ENCODE measurements at places on chromosomes 2 and 18.

GRCh38 chr2:37837628-37838328, 87.3 kb upstream of the RMDN2 start:
- DNase-seq: no peak

DNA sequence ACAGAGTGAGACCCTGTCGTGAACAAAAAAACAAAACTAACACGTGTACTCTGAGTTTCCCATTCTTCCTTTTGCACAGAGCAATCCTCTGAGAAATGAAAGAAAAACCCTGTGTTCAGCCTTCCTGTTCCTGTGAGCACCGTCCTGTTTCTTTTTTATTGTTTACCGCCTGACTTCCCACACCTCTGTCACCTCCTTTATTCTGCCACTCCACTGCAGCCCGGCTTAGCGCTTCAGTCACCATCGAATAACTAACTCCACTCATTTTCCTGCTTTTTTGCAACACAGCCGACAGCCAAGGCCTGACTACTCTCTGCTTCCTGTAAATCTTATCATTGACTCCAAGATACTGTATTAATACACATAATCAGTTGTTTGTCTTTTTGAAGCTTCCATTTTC, 40.9 kb downstream of the TGOLN2 start:
- DNase-seq: no peak

DNA sequence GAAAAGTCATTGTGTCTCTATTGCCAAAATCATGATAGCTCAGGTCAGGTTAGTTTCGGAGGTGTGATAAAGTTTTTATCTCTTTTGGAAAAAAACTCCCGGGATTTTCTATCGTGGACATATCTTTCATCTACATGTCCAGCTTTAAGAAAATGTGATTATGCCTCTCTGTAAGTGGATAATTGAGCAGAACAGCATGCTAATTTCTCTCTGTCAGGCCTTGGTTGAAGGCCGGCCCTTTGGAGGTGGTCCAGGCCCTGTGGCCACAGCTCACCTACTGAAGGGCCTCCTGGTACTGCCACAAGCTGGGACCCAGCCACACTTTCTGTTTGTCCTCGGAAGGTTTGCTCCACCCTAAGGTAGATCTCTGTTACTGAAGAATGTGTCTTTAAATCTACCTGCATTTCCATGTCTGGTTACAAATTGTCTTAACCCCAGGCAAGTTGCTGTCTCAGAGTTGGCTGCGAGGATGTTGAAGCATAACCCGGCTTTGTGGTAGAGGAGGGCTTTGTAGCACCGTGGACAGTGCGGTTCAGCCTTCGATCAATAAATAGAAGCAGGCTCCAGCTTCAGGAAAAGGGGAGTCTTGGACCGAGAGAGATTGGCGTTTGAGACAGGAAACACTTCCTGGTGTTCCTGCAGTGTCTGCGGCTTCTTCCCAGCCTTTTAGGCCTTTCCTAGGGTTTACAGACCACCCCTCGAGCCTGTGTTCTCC, 25.5 kb downstream of the TCF7L1 start:
- no peak for DNase-seq

GRCh38 chr18:74444104-74444503, 13.0 kb downstream of the DIPK1C start:
- DNase-seq: no peak

- no peak for DNase-seq
Observed at GRCh38 chr18:23563377-23564043, 22.8 kb downstream of the NPC1 start.

- no peak for DNase-seq
Observed at GRCh38 chr2:74872389-74872836, 38.5 kb downstream of the HK2 start.

DNA sequence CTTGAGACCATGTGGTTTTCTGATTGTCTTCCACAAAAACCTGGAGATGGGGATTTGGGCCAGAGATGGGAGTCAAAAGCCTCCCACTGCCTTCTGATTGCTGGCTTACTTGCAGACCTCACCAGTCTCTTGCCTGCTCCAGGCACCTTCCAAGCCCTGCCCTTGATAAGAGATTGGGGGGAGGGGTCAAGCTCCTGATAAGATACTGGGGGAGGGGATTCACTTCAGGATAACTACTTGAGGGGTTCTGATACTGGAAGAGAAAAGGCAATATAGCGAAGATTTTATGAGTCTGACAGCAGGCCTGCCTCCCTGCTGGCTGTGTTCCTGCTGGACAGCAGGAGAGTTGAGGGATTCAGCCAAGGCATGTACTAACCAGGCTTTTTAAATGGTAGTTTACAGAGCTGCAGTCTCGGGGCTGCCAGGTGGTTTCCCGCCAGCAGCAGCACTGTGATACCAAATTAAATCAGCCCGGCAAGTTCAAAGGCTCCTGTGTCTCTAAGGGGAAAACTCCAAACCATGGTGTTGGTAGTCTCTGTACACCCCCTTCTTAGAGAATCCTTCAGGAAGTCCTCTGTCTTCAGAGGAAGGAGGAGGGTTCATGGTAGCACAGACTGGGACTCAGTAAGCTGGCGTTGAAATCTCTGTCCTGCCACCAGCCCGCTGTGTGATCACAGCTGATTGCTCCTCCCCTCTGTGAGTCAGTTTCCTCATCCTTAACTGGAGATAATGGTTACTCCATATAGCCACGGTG, 58.3 kb downstream of the FBXO36 start:
- DNase-seq: no peak

- DNase-seq: no peak
Observed at GRCh38 chr2:77268626-77269025, 253.6 kb downstream of the LRRTM4 start.

DNA sequence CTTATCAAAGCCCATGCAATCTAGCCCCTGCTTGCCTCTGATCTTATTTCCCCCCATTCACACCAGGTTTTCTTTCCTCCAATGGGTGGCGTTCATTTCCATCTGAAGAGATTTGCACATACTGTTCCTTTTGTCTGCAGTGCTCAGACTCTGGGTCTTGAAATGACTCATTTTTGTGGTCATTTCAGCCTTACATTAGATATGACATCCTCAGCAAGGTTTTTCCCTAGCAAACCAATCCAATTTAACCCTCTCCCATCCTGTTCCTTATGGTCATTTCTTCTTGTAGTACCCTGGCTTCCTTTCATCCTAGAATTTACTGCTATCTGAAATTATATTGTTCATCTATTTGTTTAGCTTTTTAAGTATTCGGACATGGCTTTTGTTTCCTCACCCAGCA, 42.5 kb upstream of the SCN1A start:
- DNase-seq: no peak

DNA sequence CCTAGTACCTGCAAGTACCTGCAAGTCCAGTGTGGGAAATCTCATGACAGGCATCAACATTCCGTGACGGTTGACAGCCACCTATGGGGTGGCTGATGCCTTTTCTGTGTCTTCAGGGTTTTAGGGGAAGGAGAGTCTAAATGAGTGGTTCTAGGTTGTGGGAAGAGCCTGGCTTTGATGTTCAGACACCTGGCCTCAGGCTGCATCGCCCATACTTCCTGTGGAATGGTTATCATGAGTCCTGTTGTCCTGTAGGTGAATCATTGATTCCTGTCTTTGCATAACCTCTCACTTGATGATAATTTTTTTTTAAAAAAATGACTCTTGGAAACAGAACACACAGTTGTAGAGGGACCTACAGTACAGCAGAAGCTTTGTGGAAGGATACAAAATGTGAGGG, 108.9 kb downstream of the NEDD4L start:
- DNase-seq: no peak

DNA sequence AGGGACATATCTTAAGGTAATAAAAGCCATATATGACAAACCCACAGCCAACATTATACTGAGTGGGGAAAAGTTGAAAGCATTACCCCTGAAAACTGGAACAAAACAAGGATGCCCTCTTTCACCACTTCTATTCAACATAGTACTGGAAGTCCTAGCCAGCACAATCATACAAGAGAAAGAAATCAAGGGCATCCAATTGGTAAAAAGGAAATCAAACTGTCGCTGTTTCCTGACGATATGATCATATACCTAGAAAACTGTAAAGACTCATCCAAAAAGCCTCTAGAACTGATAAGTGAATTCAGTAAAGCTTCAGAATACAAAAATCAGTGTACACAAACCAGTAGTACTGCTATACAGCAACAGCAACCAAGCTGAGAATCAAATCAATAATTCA, 53.8 kb upstream of the PSME4 start:
- DNase-seq: no peak

DNA sequence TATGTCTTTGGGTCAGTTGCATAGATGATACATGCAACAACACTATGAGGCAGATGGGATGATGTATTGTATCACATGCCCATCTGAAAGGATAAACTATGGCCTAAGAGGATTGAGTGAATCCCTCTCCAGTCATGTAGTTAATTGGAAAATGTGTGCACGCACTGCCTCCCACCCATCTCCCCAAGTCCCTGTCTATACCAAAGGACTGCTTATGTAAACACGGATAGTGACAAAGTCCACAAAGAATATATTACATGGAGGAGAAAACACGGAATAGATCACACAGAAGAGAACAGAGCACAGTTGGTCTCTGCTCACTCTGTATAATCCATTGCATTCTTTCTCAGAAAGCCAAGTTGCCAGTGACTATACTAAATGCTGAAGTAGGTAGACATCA, 82.4 kb downstream of the NCKAP5 start:
- DNase-seq: no peak

DNA sequence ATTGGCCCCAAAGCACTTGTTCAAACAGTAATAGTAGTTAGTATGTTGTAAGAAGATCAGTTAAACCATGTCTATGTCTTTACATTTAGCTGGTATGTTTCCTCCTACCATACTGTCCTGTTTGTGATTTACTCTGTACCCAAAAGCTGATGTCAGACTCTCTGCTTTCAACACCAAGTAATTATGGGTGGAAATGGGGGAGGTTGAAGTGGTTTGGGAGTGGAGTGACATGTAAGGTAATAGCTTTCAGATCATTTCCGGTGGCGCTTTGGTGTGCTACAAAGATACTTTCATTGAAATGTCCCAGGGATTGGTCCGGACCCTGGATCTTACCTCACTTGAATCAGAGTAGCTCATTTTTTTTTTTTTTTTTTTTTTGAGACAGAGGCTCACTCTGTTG, 39.7 kb upstream of the TGIF1 start:
- DNase-seq: no peak

DNA sequence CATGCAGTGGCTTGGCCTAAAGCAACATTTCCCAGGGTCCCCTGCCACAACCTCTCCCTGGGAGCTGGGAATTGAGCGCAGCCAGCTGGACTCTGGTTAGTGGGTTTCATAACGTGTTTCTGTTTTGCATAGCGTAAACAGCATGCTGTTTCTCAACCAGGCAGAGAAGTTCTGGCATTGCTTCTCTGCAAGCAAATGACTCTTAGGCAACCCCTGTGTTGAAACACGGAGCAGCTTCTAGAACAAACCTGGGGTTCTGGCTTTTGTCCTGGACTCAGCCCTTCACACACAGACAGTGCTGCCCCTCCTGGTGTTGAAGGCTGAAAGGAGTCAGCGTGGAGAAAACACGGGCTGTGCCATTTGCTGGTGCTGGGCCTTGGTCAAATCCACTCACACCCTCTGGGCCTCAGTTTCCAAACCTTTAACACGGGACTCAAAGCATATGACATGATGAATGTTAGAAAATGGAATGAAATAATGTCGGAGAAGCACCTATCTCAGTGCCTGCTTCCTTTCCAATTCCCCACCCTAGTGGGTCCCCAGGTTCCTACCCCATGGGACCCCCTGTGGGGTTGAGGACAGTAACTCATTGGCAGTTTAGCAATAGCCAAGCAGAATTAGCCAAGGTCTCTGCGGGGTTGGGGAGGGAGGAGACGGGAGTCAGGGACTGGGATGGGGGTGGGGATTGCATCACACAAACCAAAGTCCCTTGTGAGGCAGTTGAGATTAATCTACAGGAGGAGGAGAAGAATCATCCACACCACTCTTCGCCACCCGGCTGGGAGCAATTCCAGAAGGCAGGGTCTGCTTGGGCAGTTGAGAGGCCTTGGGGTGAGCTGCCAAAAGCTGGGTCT, 30.2 kb upstream of the IL1R2 start:
- DNase-seq: no peak

DNA sequence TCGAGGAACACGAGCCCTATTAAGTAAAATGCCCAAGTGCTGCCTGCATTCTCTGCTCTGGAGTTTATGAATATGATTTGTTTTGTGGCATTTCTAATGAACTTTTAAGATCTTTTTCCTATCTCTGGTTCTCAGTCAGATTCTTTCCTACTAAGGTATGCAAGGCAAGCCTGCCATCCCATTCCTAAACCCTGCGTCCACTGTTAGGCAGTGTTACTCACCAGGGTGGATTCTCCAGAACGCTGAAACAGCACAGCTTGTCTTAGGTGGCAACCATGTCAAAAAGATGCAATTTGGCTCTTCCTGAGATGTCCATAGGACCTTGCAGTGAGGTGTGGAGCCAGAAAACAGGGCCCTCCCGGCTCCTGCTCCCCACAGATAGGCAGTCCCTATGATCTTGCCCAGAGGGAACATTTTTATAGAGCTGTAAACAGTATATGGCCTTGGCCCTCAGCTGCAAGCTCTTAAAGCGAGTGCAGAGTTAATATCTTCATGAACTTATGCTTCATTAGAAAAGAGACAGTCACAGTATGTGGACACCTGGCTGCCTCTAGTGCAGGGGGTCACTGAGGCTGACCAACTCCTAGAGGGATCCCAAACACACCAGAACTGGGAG, 84.4 kb downstream of the TPGS2 start:
- DNase-seq: no peak

- peak; percentile 87 for DNase-seq
Observed at GRCh38 chr2:43326101-43326825, 99.9 kb upstream of the ZFP36L2 start.

GRCh38 chr18:3623769-3624545, 174.0 kb downstream of the TGIF1 start:
- peak; percentile 87 for DNase-seq

- DNase-seq: no peak
Observed at GRCh38 chr2:167504695-167505094, 616.4 kb downstream of the XIRP2 start.

DNA sequence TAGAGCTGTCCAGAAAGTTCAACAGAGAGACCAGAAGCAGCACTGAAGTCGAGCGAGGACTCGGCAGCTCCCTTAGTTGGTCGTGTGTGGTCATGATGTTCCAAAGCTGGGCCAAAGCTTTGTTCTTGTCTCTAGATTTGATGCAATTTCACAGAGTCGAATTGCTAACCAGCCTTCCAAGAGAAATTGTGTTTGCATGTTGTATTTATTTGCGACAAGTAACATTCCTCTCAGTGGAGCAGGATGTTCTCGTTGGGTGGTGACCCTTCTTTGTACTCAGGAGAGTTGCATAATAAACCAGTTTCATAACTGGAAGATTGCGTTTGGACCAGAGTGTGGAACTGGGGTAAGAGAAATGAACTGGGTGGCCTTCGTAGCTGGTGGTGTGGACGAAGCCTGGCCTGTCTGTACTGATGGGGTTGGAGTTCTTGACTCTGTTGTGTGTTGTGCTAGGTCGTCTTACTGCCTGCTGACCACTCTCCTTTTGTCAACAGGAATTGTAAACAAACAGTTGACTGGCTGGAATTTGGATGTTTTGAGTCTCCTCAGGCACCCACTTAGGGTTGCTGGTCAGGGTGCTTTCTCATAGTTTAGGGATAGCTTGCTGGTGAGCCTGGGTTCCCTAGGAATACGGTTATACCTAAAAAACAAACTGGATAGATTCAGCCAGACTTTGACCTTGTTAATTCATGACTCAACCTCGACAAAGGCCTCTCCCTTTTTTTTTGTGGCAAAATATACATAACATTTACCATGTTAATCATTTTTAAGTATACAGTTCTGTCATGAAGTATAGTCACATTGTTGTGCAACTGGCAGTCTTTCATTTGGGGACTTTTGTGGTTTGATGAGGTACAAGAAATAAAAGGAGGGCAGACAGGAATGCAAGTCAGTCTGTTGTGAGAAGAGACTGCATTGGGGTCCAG, 28.9 kb upstream of the TOGARAM2 start:
- DNase-seq: no peak
